ENCODE measurements at places on chromosomes 13 and 19.

DNA sequence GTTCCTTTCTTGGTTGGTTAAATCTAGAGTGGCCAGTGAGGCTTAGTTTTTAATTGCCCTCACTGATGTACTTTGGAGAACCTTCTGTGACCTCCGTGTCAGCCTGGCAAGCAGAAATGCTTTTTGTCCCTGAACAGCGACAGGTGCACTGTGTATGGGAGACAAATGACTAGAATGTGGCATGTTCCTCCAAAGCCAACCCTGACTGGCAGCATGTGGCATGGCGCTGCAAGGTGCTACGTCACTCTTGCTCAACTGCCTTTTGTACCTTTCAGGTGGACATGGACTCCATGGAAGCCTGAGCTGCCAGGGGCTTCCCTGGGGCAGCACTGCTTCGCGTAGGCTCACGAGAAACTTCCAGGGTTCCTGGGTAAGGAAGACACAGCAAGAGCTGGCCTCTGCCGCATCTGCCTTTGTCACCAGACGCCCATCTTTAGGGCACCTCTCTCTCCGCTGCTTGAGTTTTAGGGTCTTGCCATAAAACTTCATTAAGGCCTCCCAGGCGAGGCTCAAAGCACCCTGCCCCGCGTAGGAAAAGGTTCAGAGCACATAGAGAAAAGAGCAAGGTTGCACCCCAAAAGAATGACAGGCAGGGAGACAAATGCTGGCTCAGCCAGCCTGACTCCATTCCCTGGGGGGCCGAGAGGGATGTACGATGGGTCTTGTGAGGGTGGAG is 167.1 kb upstream of the SOX1 start:
- no peak for DNase-seq

DNA sequence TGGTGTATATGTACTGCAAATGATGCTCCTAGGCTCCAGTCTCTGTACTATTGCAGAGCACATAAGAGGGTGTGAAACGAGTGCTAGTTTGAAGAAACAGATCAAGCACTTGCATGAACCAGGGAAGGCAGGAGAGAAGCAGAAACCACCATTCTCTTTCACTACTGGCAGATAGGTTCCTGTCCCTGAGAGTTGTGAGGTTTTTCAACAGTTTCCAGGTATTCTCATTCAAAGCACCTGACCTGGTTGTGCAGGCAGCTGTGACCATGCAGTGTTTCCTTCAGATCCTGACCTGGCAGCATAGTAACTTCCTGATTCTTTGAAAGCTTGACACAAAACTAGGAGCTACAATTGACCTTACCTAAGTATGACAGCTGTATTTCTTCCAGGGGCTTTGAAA is 164.9 kb downstream of the UFM1 start:
- no peak for DNase-seq

- DNase-seq, result no peak
These were observed 774 bp upstream of the PPP2R1A start for GRCh38 chr19:52188822-52189734.

DNA sequence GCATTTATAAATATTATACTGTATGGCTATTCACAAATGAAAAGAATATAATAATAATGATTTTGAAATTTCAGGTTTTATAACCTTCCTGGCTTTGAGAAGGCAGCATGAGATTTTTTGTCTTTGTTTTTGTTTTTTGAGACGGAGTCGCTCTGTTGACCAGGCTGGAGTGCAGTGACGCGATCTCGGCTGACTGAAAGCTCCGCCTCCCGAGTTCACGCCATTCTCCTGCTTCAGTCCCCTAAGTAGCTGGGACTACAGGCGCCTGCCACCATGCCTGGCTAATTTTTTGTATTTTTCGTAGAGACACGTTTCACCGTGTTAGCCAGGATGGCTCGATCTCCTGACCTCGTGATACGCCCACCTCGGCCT is 64.1 kb downstream of the ZNF429 start:
- DNase-seq, result peak; percentile 48

DNA sequence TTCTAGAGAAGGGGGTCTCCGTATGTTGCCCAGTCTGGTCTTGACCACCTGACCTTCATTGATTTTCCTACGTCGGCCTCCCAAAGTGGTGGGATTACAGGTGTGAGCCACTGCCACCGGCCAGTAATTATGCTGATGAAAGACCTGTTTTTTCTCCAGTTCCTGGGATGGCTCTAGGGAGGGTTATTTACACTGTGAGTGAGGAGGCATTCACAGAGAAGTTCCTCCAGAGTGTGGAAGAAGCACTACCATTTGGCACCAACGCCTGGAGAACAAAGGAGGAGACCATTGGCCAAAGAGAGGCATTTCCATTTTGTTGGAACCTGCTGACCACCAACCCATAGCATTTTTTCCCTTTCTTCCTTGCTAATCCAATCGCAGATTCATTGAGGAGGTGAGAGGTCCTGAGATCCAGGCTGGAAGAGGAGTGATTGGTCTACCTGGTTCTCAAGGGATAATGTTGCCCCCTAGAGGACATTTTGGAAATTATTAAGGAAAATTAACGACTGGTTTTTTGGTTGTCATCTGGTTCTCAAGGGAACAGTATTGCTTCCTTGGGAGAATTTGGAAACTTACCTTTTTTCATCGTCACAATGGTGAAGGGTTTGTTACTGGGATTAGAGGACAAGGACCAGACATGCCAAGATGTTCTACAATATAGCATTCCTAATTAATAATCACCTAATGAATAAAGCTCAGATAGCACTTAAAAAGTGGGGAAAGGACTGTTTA is 5.5 kb upstream of the SAE1 start:
- peak; percentile 81 for DNase-seq

- no peak for DNase-seq
These were observed 36.8 kb downstream of the C13orf46 start for GRCh38 chr13:113937073-113937472.

- DNase-seq, result no peak
These were observed 213.1 kb downstream of the DCLK1 start for GRCh38 chr13:35917942-35918645.

GRCh38 chr13:64525687-64526086 is 2704.4 kb downstream of the PCDH9 start:
- no peak for DNase-seq

DNA sequence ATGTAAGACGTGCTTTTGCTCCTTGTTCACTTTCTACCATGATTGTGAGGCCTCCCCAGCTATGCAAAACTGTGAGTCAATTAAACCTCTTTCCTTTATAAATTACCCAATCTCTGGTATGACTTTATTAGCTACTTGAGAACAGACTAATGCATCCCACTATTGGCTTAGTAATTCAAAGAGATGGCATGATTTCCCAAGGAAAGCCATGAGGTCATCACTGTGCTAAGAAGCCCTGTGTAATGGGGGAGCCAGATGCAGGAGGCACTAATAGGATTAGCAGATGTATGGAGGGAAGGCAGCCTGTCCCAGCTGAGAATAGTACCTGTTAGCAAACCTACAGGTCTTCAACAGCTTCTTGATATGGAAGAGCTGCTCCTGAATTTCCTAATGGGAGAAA is 38.1 kb downstream of the RUBCNL start:
- DNase-seq, result no peak
